ENCODE measurements at places on chromosomes 4 and X.

DNA sequence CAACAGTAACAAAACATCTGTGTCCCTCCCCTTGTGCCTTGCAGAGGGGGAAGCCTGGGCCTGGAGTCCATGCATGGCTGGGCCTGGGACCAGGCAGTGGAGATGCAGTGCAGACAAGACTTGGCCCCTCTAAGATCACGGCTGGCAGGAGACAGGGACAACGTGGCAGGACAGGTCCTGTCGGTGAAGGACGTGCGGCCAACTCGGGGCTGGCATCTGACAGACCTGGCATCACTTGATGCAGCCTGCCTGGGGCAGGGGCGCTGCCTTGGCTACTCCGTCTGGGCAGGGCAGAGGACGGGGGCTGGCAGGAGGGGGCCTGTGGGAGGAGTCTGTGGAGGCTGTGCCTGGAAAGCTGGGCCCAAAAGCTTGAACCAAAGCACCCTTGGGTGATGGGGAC lies 112.1 kb downstream of the CPZ start:
- DNase-seq, result no peak

- no peak for DNase-seq
These were observed 7.9 kb downstream of the LIAS start for GRCh38 chr4:39466747-39467146.

GRCh38 chrX:10471418-10471817 lies 149.0 kb downstream of the MID1 start:
- DNase-seq, result no peak

- peak; percentile 20 for DNase-seq
These were observed 94.6 kb upstream of the WDR44 start for GRCh38 chrX:118251271-118251670.

DNA sequence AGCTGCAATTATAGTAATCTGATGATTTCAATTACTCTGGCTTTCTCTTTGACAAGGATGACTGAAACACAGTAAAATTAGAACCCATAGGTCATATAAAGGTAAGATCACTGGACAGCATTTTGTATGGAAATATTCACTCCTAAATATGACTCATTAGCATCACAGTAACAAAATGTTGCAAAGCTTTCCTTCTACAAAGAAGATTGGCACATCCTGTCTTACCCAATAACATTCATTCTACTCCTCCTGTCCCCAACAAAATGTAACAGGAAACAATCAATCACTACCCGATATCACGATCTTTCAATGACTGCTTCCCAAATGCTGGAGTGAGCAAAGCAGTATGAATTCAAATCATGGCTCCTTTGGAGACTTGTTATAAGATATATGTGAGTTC lies 95.3 kb downstream of the FANCB start:
- no peak for DNase-seq

GRCh38 chrX:131405497-131405896 lies 116.4 kb upstream of the IGSF1 start:
- no peak for DNase-seq

DNA sequence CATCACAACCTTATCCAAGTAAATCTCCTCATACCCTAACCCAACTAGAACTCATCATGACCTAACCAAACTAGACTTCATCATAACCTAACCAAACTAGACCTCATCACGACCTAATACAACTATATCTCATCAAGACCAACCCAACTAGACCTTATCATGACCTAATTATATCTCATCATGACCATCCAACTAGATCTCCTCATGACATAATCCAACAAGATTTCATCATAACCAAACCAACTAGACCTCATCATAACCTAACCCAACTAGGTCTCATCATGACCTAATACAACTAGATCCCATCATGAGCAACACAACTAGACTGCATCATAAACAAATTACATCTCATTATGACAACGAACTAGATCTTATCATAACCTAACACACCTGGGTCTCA lies 86.4 kb downstream of the DHRSX start:
- DNase-seq, result no peak

Data from brain microvascular endothelial cell (primary cell).